Activated CD4-positive, alpha-beta T cell treated with anti-CD3 and anti-CD28 coated beads, Interleukin-2, Interleukin-6, amounts not matched to agents 100 ng/mL and 50 ng/mL, durations not matched to agents 16 hours and 8 hours (primary cell): ENCODE measurements at places on chromosomes 11 and 22.
A peak's percentile ranks its signal among the peaks of the same experiment; 100 is the strongest.

GRCh38 chr11:34864424-34864823, 51.8 kb downstream of the APIP start:
- no peak for DNase-seq

DNA sequence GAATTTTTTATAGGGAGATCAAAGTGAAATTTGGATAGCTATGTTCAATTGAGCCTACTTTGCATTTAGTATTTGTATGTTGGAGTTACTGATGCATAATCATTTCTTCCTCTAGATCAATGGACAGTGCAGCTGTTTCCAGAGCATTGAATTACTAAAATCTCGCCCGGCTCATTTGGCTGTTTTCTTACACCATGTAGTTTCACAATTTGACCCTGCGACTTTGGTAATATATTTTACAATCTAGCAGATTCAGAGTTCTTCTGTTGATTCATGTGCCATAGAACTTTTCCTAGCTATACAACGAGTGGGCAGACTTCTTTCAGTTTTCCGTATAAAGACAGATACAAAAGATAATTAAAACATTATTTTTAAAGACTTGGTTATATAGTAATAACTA, 70.0 kb upstream of the GRIK4 start:
- DNase-seq, result no peak

DNA sequence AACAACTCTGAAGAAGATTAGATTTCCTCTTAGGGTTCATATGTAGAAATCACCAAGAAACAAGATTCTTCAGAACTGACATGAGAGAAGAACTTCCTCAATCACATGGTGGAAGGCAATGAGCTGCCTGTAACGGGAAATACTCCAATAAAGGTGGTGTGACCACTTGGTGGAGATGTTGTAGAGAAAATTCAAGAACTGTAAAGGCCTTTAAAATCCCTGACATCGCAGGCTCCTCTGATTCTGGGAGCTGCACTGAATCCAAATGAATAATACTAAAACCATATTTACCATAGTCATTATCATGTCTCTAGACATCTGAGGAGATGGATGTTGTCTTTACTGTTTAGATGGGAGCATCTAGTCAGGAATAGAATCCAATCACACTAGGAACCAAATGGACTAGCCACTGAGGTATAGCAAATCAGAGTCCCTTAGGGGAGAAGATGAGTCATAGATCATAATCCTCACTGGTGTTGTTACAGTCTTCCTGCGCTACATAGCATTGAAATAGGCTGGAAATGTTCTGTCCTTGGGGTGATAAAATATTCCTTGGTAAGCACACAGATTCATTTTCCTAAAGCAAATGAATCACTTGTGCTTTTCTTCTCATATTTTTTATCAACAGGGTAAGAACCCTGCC, 321.6 kb upstream of the TENM4 start:
- DNase-seq, result no peak

DNA sequence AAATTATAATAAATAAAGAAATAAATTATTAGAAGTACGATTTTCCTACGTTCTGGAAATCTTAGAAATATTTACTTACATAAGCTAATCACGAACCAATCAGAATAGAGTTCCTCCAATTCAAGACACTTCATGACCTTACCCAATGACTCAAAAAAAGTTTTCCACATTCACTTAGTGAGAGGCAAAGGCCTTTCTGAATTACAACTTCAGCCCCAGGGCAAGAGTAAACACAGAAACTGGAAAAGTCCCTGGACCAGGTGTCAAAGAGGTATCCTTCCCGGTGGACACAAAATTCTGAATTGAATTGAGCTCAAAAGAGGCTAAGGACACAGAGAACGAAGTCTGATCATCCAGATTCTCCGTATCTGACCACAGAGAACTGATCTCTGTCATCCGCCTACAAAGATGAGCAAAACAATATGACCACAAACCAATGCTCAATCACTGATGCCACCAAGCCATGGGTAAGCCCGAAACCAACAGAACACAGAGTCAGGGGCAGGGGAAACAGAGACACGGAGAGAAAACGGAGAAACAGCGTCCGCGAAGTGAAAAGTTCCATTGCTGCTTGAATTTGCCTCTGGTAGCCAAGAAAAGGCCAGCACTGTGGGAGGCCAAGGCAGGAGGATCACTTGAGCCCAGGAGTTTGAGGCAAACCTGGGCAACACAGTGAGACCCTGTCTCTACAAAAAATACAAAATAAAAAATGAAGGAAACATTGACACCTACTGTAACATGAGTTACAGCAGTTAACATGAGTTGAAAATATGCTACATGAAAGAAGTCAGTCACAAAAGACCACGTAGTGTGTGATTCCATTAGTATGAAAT, 6.8 kb downstream of the BID start:
- peak; percentile 91 for DNase-seq

DNA sequence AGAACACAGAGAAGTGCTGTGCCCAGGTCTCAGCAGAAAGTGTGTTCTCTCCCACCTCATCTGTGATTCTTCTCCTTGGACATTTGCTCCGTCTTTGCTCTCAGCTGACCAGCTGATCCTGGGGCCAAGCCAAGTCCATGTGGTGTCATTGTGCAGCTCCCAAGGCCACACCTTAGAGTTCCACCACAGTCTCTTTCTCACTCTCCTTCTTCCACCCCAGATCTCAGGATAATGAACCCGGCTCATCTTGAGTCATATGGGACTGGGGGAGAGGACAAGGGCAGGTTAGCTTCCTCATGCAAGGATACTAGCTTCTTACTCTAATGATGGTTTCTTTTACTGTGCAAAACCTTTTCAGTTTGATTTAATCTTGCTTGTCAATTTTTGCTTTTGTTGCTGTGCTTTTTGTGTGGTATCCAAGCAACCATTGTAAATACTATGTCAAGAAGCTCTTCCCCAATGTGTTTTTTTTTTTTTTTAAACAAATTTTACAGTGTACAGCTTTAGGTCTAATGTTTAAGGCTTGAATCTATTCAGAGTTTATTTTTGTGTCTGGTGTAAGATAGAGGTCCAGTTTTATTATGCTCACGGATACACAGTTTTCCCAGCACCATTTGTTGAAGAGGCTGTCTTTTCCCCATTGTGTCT, 75.0 kb upstream of the OR4B1 start:
- no peak for DNase-seq

GRCh38 chr11:117993988-117994745, 8.0 kb downstream of the IL10RA start:
- DNase-seq, result no peak

GRCh38 chr22:49331878-49332277, 495.8 kb downstream of the BRD1 start:
- no peak for DNase-seq

- DNase-seq, result no peak
These were observed 1.4 kb downstream of the CTTN start for GRCh38 chr11:70399681-70400112.

GRCh38 chr11:92423115-92424034, 198.8 kb downstream of the FAT3 start:
- no peak for DNase-seq

DNA sequence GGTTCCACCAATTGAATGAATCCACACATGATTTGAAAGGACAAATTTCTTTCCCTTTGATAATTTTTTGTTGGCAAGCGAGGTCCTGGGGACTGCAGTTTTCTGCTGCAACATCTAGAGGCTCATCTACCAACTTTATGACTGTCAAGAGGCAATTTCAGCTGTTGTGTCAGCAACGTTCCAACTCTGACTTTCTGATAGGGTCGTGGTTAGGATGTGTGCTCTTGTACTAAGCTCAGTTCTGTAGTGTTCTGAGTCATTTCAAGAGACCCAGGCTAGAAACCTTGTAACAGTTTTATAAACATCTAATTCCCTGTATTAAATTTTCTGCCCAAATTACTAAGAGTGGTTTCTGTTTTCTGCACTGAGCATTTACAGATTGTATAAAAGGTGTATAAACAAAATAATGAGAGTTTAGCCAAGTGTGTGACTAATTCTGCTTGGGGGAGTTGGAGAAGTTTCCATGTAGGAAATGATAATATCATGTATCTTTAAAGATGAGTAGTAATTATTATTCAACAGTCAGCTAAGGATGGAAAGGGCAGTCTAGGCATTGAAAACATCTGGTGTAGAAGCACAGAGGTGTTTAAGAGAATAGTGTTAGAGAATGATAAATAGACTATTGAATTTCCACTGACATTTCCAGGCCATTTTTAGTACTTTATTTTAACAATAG, 72.2 kb downstream of the RBMXL2 start:
- peak; percentile 86 for DNase-seq

DNA sequence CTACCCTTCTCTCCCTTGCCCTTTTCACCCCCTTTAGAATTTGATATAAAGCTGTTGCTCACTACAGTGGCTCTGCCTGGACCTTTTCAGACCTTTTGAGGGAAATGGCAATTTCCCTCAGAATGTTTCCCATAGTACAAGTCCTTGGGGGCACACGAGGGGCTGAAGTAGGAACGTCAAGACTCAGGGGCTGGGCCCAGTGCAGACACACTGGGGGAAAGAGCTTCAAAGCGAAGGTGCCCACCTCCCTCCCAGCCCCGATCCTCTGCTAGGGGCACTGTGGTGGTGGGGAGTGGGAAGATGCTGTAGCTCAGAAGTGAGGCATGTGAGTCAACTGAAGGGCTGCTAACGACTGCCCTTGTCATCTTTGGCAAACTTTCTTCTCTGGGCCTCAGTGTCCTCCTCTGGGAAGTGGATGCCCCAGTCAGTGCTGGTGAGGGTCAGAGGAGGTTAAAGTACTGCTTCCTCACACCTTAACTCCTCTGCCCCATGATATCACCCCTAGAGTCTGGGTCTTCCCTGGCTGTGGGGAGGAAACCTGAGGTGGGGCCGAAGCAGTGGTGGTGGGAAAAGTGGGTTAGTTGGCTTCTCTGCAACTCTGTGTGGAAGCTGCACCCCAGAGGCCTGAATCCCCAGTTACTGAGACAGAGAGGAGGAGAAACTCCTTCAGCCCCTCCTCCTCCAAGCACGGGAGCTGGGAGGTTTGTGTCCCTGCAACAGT, 425.3 kb upstream of the B3GAT1 start:
- no peak for DNase-seq

DNA sequence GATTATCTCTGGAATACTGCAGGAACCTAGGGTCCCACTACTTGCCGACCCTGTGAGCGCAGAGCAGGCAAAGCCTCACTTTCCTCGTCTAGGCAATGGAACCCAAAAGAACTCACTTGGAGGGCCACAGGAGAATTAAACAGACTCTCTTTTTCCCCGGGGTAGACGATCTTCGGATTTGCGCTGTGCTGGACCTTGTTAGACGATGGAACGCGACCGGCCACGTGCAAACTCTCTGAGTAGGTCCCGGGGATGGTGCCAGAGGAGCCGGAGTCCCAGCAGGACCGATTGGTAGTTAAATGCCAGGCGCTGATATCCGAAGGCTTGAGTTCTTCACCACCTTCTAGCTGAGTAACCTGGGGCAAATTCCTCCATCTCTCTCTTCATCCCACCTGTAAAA, 1.0 kb upstream of the SLC1A2 start:
- no peak for DNase-seq

DNA sequence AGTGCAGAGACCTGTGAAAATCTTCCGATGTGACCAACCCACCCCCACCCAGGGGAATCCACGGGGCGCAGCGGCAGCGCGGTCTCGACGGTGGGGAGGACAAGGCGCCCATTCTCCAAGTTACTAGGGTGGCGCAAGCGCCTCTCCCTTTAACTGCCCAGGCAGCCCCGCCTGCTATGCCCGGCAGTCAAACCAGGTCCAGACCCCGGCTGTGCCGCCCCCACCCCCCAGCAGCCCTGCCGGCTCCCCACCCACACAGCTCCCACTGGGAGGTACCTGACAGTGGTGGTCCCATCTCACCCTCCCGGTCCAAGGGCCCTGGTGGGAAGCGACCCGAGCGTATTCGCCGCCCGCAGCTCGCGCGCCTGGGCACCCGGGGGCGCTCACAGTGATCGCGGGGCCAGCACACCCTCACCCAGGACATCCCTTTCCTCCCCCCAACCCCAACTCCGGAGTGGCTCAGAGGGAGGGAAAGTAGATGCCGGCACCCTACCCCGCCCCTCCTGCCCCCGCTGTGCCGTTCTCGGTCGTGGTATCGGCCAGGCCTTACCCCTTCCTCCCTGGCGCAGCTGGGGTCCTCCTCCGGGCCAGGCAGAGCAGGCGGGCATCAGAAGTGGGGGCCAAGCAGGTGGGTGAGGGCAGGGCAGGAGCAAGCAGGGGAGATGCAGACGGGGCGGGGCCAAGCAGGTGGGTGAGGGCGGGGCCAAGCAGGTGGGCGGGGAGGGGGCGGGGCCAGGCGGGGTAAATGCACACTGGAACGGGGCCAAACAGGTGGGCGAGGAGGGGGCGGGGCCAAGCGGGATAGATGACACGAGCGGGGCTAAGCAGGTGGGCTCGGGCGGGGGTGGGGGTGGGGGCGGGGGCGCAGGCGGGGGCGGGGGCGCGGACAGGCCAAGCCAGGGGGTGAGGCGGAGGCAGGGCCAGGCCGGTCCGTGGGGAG, at the start of gene TRPM5:
Gene TRPM5, minus strand, starts transcription at position 634 of the 940 bp plus-strand sequence. CDS start 21,478 bp downstream, outside the sequence.
- peak; percentile 51 for DNase-seq

- no peak for DNase-seq
These were observed 18.5 kb downstream of the DHCR7 start for GRCh38 chr11:71429701-71430100.

DNA sequence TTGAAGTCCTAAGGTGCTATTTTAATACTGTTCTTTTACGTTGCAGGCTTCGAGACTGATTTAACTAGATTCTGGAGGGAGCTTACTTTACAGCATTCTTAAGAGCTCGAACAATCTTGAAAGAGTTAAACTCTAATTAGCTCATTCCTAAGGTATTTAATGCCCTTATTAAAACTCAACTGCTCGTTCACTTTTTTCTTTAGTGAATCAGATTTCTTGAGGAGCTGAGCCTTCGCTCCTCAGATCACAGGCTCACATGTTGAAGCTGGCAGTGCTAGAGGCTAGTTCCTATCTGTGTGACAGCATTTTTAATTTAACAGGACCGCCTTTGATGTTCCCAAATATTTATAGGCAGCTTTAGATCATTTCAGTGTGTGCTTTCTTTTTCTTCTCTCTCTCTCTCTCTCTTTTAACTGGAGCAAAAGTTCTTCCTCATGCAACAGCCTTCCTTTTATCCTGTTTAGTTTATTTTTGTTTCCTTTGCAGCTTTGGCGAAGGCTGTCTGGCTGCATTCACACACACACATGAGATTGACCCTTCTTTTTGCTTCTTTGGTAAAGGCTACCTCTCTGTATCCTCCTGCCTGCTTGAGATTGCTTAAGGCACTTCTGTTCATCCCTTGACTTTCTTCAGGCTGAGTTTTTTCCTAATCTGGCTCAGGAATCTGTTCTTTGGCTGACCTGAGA, 21.0 kb downstream of the ZNRF3 start:
- no peak for DNase-seq

GRCh38 chr11:121297872-121298271, 5.3 kb downstream of the SC5D start:
- no peak for DNase-seq

GRCh38 chr22:39598017-39598965, 27.7 kb downstream of the CACNA1I start:
- peak; percentile 81 for DNase-seq

- DNase-seq, result no peak
These were observed 10.7 kb downstream of the SERPINH1 start for GRCh38 chr11:75572744-75573143.

DNA sequence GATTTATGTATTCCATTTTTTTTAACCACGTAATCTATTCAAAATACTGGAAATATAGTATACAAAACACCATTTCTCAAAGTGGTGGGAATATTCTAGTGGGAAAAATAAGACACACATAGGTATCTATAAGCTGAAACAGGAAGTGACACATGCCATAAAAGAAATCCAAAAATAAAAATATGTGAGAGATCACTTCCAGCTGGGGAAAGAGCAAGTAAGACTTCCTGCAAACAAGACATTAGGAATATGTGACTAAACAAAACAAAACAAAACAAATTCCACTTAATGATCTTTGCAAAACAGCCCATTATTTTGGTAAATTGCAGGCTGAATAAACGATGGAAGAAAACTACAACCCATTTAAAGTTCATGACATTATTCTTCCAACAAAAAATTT, 107.3 kb upstream of the CEP126 start:
- DNase-seq, result no peak
